CD4-positive, CD25-positive, alpha-beta regulatory T cell (primary cell): ENCODE measurements at places on chromosomes 13 and 19. TPM values are rescaled to one million over a fixed set of nuclear protein-coding genes. Genes with fewer than 3 reads are reported as not detected.

DNA sequence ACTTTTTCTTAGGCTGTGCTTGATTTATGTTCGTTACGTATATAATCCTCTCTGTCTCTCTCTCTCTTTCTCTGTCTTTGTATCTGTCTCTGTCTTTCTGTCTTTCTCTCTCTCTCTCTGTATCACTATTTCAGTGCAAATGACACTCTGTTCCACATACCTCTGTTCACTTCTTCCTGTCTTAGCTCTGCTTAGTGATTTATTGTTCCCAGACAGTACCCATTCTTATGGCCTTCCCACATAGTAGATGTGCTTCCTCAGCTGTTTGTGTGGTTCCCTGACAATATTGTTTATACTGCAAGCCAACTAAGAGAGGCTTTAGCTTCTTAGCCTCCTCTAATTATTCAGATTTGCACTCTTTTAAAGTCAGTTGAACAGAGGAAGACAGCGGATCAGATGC, 1244.2 kb downstream of the DIAPH3 start:
- DNase-seq: no peak

DNA sequence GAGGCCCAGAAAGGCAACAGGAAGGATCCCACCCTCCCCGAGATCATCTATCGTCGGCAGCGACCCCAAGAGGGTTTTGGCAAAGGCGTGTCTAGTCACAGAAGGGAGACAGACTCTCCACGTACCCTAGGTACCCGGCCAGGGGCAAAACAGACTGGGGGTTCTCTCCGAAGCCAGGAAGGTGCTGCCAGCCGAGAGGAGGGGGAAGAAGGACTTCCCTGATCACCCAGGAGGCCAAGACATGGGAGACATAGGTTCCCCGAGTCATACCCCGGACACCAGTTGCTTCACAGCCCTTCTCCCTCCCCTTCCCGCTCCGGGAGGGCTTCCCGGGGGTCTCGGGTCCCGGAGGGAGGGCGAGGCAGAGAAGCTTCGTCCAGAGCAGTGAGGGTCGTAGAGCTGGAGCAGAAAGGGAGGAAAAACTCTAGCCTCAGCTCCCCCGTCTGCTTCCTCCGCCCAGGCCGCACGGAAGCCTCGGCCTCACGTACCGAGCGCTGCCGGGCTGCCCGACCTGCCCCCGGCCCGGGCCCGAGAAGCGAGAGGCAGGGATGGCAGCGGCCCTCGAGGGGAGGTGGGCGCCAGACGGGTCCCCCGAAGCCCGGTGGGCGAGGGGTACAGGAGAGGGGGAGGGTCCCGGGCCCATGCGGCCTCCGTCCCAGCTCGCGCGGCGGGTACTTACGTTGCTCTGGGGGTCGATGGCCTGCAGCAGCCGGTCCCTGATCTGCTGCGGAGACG, 644 bp downstream of the MED26 start:
- DNase-seq: no peak

DNA sequence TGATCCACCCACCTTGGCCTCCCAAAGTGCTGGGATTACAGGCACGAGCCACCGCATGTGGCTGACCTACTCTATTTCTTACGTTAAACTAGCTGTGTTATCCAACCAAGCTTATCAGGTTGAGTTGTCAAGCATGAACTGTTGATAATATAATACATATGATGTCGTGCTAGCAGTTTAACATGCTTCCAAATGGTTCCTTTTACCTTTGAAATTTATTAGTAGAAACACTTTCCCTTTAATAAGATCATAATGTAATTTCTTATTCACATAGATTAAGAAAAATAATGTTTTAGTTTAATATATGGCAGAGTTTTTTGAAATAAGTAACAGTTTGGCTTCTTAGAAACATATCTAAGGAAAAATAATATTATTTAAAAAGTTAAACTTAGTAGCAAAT, 34.4 kb upstream of the VWA8 start:
- DNase-seq: no peak

Gene ARGLU1
- polyA plus RNA-seq: 43.1 TPM

- DNase-seq: no peak
These were observed 24.0 kb upstream of the ANKRD10 start for GRCh38 chr13:110938662-110939421.

Gene RFPL4A
- polyA plus RNA-seq: not detected

DNA sequence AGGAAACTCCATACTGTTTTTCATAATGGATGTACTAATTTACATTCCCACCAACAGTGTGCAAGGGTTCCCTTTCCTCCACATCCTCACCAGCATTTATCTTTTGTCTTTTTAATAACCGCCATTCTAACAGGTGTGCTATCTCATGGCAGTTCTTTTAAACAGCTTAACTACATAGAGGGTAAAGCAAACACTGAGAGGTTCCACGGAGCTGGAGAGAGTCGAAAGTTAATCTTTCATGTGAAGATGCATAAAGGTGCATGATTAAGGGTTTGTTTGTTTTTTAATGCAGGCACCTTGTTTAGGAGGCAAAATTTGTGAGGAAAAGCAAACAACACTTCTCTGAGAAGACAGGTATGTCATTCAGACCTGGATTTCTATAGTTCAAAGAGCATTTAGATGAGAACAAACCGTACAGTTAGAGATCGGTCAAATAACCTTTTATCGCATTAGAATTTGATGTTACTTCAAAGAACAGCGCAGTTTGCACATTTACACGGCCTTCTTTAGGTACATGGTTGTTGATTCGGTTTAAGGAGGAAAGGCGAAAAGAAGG, 193.9 kb downstream of the RBM26 start:
- no peak for DNase-seq

Gene ZNF610
- 0.37 TPM for polyA plus RNA-seq

- DNase-seq: no peak
These were observed 1244.5 kb downstream of the PCDH9 start for GRCh38 chr13:65985612-65986011.

Gene MIA
- not detected for polyA plus RNA-seq

Gene SOHLH2
- not detected for polyA plus RNA-seq

DNA sequence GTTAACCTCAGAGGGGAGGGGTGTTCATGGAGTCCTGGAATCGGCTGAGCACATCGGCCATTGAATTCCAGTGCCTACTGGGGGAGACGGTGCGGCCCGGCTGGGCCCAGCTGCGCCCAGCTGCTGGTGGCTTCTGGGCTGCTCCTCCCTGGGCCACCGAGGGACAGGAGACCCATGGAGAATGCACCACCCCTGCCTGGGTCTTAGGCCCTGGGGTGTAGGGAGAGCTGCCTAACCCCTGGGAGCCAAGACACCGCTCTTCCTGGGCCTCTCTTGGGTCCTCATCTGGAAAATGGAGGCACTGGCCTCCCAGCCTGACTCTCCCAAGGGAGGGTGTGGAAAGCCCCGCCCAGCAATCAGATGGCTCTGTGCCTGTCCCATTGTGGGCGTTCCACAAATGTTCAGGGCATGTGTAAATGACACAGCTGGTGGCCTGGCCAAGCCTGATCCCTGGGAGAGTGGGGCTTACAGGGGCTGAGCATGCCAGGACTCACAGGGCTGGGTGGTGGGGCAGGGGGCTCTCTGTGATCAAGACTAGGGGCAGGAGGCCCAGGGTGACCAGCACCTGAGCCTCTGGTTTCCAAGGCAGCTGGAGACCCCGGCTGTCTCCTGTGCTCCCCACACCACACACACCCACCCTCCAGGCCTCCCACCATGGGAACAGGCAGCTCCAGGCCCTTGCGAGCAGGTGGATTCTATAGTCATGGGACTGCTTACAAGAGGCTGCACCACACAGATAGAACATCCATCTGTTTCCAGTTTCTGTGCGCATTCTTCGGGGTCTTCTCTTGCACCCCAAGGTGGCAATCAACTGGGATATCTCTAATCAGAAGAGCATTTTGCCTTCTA, 150.9 kb downstream of the URI1 start:
- no peak for DNase-seq

DNA sequence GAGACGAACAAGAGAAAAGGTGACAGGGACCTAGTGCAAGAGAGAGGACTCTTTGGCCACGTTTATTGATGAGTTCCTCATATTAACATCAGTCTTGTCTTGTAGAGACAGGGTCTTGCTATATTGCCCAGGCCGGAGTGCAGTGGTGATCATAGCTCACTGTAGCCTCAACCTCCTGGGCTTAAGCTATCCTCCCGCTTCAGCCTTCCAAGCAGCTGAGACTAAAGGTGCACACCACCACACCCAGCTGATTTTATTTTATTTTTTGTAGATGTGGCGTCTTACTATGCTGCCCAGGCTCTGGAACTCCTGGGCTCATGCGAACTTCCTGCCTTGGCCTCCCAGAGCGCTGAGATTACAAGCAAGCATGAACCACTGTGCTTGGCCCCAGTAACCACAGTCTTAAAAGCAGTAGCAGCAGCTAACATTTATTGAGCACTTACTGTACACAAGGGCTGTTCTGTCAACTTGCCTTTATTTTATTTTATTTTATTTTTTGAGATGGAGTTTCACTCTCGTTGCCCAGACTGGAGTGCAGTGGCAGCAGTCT, 1.1 kb upstream of the SH2D3A start:
- DNase-seq: no peak

GRCh38 chr19:1568320-1569019, at the start of gene MEX3D:
TSS of gene MEX3D (minus strand) at chr19:1568325. CDS start at chr19:1568058, 267 bp downstream.
- DNase-seq: peak; percentile 81

Gene ATP1A3
- 1.9 TPM for polyA plus RNA-seq

- DNase-seq: no peak
These were observed 4.2 kb downstream of the DMRTC2 start for GRCh38 chr19:41849067-41849466.

Gene ZNF446
- polyA plus RNA-seq: 5.2 TPM

DNA sequence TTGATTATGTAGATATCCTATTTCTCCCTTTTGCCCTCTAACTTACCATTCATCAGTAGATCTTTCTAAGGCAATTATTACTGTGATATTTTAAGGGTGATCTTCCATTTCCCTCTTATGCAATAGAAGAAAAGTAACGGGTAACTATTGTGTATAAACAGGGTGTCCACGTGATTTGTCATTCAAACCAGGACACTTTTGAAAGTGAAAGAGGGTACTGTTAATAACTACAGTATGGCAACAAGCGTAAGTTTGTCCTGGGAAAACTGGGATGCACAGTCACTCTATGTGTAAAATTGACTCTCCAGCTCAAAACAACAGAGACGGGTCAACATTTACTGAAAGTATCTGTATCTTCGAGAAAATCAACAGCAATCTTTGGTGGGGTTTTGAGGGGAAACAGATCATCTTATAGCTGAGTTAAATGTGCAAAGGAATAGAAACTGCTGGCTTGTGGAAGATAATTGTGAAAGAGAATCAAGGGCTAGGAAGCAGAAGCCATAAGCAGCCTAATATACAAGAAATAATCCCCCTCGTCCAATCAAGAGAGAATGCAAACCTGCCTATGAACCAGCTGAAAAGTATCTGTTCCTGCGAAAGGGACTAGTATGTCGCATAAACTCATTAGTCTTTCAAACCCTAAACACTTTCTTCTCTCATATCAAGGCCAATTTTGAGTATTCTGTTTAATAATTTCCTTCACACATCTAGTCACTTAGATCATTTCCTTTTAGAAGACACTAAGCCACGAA, 126.7 kb downstream of the FOXO1 start:
- no peak for DNase-seq

- no peak for DNase-seq
These were observed 3.1 kb downstream of the CD320 start for GRCh38 chr19:8304841-8305621.

Gene SELENOV
- polyA plus RNA-seq: not detected

- no peak for DNase-seq
These were observed 52.1 kb upstream of the USPL1 start for GRCh38 chr13:30565658-30566057.

DNA sequence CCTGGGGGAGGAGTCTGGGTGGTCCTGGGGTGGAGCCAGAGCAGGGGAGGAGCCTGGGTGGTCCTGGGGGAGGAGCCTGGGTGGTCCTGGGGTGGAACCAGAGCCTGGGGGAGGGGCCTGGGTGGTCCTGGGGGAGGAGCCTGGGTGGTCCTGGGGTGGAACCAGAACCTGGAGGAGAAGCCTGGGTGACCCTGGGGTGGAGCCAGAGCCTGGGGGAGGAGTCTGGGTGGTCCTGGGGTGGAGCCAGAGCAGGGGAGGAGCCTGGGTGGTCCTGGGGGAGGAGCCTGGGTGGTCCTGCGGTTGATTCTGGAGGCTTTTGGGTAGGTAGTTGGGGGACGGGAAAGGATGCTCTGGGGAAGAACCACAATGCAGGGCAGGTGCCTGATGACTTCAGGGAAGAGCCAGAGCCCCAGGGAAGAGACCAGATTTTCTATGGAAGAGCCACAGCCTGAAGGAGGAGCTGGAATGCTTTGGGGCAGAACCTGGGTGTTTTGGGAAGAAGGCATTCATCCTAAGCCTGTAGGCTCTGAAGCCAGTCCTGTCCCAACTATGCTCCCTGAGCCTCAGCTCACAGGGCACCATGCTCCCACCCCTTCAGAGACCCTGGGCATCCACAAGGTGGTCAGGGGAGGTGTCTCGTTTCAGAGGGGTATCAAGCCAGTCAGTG, 15.0 kb downstream of the MRPS12 start:
- DNase-seq: no peak

GRCh38 chr19:50333737-50334617, 4.8 kb upstream of the KCNC3 start:
- no peak for DNase-seq

DNA sequence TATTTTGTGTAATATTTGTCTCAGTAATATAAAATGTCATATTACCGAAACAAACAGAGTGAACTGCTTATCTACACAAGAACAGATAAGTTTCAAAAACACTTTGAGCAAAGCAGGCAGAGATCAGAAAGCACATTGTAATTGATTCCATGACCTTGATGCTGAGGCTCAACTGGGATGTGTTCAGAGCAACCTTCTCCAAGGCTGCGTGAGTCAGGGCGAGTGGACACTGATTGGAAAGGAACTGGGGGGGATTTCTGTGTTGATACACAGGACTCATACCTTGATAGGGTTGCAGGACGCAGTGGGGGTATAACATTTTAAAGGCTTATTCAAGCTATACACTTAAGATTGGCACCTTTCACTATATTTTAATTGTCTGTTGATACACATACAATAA, 1136.3 kb downstream of the UQCRFS1 start:
- DNase-seq: no peak

Gene SIGLEC12
- polyA plus RNA-seq: not detected
